NCI-H187 treated with DMSO at 0.1 percent for 48 hours (cell line): ENCODE measurements at places on chromosomes 4 and X.

- DNase-seq: no peak
Observed at GRCh38 chr4:55409468-55410171, 13.9 kb downstream of the TMEM165 start.

- DNase-seq: no peak
Observed at GRCh38 chrX:114841051-114841450, 176.4 kb downstream of the IL13RA2 start.

DNA sequence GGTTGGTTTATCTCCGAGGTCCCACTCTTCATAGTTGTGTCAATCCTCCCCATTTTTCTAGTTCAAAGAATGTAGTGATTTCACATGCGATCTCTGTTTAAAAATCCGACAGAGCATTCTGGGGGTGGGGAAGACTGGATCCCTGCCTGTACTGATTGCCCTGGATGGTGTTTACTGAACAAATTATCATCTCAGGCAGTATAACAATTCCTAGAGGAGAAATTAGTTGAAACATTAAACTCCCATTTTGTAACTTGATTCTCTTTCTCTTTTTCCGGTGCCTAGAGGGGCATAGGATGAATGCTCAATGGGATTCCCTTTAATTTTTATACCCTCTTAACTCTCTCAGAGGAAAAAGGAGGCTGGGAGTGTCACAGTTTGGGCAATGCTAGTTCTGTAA lies 10.0 kb upstream of the CWH43 start:
- no peak for DNase-seq

DNA sequence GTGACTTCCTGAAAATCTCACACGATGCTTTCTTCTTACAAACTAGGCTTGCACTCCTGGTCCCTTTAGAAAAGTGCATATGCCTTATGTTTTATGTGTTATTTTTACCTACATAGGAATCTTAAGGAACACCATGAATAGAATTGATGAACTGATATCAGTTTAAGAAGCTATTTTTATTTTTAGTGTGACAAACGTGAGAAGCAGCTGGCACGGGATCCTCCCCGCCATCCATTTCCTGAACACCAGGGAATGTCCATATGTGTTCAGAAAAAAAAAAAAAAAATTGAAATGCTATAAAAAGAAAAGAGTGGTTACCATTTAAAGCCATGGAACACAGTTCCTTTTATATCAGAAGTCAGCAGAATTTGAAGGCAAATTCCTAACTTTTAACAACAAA lies 1096.1 kb upstream of the PRKX start:
- no peak for DNase-seq

DNA sequence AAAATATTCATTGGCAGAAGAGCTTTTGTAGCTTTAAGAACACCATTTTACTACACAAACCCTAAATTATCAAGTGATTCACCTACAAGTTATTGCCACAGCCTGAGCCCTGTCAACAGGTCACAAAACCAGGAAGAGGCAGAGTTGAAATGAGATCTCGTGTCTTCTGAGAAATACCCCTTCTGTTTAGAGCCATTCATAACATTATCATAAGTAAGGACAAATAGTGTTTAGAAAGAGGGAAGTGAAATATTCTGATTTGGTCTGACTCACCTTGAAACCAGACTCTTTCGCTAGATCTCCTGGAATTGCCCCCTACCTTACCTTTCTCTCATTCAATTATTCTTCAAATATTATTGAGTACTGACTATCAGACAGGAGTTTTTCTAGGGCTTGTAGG lies 5.9 kb downstream of the ETDB start:
- DNase-seq: no peak

- no peak for DNase-seq
Observed at GRCh38 chr4:113059449-113060182, 10.2 kb downstream of the ANK2 start.

DNA sequence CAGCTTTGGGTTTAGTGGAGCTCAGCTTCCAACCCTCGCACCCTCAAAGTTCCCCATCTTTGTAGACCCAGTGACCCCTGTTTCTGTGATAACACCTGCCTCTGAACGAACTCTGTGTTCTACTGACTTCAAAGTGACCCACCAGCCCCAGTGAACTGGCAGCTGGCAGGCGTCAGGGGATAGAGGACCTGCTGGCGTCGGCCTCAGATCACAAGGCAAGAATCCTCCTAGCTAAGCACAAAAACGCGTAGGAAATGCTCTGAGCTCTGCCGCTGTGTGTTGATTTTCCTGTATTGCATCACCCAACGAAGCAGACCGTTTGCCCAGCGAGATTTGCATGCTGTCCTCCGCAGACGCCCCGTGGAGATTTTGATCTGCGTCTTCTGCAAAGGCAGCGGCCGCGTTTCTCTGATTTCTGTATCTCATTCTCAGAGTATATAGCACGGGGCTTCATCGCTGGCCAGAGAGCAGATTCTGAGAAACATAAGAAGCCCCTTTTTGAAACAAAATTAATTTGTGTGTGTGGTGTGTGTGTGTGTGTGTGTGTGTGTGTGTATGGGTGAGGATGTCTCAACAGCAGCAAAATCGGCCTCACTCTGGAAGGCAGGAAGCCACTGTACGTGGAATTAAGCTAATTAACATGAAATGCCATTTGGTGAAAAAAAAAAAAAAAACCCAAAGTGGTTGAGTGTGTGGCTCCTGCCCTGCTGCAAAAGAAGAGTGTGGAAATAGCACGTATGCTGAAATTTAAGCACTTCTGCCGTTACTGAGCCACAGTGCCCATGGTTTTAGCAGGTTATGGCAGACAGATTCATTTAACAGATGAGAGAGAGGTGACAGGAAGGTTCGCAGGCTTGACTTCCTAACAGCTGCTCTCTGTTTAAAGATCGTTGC lies 29.2 kb upstream of the ASMTL start:
- no peak for DNase-seq

DNA sequence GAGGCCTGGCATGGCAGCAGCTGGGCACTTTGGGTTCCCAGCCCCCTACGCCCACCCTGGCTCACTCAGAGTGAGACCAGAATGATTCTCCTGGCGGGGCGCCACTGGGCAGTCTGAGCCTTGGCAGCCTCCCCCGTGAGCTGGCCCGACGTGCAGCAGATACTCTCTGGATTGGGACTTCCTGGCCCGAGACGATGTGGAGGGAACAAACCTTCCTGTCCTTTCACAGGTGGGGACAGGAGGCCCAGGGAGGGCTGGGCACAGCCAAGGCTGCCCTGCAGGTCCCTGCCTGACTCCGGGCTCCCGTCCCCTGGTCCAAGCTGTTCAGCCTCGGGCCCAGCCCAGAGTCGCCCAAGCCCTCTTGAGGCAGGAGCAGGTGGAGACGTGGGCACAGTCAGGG lies 17.9 kb upstream of the ADD1 start:
- DNase-seq: no peak

DNA sequence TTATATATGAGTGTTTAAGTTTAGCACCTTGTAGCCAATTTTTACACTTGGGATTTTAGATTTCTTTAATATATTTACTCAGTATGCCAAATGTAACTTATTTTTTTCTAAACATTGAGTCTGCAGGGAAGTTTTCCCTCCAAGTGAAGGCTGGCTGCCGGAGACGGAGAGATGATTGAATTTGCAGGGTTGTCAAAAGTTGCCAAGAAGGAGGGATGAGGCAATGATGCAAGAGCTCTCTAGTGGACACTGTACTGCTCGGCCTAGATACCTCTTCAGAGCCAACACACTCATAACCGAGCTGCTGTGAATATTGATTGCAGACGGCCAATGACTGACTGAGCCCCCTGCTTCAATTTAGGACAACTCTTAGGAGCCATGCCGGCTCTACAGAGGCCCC lies 318.6 kb upstream of the CASK start:
- no peak for DNase-seq

DNA sequence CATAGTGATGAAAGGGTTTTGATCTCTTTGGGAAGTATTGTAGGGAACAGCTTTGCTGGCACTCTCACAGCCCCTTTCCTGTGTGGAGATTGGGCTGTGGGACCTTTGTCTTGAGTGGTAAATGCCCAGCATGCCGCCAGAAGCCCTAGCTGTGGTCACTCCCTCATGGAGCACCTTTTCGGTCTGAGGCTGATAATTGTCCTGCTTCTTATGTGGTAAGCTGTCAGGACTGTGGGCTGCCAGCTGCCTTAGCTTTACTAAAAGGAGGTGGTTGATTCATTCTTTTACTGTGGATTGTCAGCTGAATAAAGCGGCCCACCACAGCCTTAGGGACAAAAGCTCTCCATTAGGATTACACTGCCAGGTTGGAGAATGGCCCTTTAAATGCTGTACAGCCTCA lies 7.1 kb downstream of the PASD1 start:
- no peak for DNase-seq

DNA sequence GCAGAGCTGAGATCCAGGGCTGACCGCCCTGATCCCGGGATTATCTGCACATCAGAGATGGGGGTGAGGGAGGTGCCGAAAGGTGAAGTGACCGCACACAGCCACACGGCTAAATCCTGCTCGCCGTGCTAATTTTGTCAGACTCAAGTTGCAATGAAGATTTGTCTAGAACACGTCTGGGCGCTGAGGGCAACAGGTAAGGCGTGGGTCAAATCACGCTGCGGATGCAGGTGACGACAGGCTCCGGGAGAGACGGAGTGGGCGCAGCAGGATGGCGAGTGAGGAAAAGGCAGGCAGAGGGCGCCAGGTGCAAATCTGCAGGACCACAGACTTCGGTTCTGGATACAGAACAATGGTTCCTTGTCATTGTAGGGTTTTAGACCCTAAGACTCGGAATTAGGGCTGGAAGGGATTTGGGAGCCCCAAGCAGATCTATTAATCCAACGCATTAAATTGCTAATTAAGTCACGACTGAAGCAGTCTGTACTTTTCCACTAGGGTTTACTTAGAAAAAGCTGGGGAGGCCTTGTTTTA lies 1.9 kb upstream of the TBC1D14 start:
- no peak for DNase-seq

DNA sequence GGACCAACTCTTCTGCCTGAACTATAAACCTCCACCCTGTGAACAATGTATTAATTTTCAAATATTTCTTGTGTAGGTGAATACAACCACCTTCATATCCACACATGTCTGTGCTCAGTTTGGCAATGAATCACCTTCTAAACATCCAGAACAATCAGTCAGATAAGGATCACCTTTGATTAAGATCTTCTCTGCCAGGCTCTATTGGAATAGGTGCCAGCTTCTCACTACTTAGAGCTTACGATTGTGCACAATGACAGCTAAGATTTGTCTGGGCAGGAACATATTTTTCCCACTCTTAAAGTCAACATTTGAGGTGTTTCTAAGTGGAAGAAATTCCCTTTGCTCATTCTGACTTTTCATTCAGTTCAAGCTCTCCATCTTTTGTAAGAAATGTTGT lies 237.2 kb downstream of the IL1RAPL2 start:
- no peak for DNase-seq

DNA sequence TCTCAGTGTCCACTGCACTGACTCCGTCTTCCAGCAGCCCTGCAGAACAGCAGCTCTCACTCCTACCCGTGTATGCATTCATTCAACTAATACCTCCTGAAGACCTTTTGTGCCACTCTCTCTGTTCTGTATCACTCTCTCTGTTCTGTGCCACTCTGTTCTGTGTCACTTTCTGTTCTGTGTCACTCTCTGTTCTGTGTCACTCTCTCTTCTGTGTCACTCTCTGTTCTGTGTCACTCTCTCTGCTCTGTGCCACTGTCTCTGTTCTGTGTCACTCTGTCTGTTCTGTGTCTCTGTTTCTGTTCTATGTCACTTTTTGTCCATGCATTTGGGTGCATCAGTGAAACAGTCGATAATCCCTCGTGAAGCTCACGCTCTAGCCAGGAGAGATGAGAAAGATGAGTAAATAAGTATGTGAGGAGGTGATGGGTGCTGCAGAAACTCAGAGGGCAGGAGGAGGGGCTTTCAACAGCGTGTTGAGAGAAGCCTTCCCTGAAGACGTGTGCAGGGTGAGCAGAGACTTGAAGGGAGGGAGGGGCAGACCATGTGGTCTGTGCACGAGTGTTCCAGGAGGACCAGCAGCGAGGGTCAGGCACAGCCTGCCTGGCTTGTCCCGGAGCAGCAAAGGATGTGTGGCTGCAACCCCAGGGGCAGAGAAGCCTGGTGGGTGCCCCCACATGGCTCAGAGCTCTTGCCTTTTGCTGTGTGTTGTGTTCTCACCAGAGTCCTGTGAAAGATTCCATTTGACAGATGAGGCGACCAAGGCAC lies 8.9 kb downstream of the PIGG start:
- DNase-seq: no peak

DNA sequence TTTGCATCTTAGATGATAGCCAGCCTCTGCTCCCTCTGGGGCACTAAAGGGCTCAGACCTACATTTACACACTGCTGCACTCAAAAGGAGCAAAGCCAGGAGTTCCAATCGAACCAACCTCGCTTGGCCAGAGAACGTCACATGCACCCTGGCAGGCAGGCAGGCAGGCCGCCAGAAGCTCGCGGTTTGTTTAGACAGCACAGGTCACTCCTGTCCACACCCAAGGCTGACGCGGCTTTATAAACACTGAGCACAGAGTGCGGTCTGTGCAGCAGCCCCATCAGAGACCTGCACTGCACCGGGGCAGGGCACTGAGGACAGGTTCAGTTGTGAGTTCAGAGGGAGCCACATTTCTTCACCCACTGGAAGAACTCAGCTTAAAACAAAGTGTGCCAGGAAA lies 143.9 kb downstream of the BCOR start:
- DNase-seq: no peak

GRCh38 chr4:113783701-113784100 lies 22.2 kb upstream of the CAMK2D start:
- no peak for DNase-seq

- no peak for DNase-seq
Observed at GRCh38 chr4:88630756-88631155, 38.5 kb downstream of the HERC3 start.

DNA sequence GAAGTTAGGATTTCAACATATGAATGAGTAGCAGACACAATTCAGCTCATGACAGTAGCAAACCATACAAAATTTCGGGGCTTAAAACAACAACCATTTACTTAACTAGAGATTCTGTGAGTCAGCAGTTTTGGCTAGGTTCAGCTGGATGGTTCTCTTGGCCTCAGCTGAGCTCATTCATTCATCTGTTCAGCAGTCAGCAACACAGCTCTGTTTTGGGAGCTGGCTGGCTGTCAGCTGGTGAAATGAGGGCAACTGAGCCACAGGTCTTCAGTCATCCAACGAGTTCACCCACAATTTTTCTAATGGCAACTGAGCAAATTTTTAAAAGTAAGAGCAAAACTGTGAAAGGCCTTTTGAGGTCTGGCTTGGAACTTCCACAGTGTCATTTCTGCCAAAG lies 2005.1 kb upstream of the AGA start:
- DNase-seq: no peak

DNA sequence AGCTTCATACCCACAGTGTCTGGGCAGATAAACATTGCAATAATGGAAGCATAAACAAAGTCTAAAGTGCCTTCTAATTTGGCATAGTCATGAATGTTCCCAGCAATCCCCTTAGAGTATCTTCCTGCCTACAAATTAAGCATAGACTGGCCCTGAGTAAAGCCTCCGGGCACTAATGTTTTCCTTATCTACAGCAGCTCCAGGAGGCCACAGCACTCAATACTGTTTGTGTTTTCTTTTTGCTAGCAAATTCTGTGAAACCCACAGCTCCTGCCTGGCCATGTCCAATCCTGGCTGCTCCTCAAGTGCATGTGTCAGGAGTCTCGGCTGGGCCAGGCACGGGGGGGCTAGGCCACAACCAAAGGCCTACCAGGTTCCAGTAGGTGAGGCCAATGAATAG lies 102.7 kb upstream of the TBC1D9 start:
- DNase-seq: no peak

- DNase-seq: no peak
Observed at GRCh38 chr4:137266511-137266910, 265.8 kb downstream of the PCDH18 start.

- DNase-seq: no peak
Observed at GRCh38 chr4:173333658-173334084, 487 bp downstream of the HMGB2 start.

GRCh38 chrX:69083361-69083760 lies 81.9 kb downstream of the PJA1 start:
- no peak for DNase-seq
